NCI-H1048 (cell line): ENCODE measurements at places on chromosomes 6 and 20.

- DNase-seq, result no peak
Measured at GRCh38 chr6:108133594-108134179, 32.1 kb upstream of the NR2E1 start.

- DNase-seq, result no peak
Measured at GRCh38 chr6:138328210-138328609, 49.5 kb upstream of the SMIM28 start.

- no peak for DNase-seq
Measured at GRCh38 chr6:29764422-29765196, 41.4 kb downstream of the HLA-F start.

- DNase-seq, result no peak
Measured at GRCh38 chr6:16184129-16184528, 54.3 kb upstream of the GMPR start.

GRCh38 chr20:64139199-64140060, 24.8 kb upstream of the MYT1 start:
- no peak for DNase-seq

- no peak for DNase-seq
Measured at GRCh38 chr6:133218852-133219251, 22.3 kb upstream of the EYA4 start.

DNA sequence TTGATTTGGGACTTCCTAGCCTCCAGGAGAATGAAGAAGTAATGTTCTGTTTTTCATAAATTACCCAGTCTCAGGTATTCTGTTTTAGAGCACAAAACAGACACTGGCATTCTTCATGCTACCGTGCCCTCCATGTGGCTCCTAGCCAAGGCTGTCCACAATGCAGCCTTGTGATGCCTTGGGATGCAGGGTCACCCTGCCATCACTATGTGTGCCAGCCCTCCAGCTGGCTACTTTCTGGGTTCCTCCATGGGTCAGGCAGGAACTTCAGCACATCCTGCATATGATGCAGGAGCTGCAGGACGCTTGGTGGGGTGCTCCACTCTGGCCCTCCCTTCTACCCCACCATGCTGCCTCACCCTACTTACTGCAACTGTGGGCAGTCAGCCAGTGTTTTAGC, 38.0 kb upstream of the FAM50B start:
- DNase-seq, result no peak

- DNase-seq, result no peak
Measured at GRCh38 chr6:147381712-147382111, 126.8 kb upstream of the SAMD5 start.

DNA sequence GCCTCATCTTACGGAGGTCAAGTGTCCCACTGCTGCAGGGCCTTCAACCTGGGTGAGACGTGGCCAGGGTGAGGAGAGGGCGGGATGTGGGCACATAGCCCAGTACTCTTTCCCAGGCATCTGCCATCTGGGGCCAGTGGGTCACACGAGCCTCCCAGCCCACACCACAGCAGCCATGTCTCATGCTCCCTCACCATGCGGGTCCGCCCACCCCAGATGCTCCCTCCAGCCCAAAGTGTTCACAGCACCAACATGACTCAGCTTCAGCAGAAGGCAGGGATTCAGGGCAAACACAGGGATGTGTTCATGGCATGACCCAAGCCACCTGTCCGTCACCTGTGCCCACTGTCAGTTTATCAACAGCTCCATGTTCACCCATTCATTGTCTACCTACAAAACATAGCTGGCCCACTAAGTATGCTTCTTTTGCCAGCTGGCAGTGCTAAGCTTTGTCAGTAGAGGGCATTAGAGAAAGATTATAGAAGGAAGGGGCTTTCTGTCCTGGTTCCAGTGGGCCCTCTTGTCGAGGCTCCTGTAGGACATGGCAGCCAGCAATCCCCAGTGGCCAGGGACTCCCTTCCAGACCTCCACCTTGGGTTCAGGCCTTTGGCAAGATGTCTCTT, 109.2 kb downstream of the FOXF2 start:
- no peak for DNase-seq

GRCh38 chr6:32177183-32177787, 920 bp upstream of the RNF5 start:
- no peak for DNase-seq

GRCh38 chr6:154569156-154569862, 58.8 kb upstream of the CNKSR3 start:
- DNase-seq, result no peak

DNA sequence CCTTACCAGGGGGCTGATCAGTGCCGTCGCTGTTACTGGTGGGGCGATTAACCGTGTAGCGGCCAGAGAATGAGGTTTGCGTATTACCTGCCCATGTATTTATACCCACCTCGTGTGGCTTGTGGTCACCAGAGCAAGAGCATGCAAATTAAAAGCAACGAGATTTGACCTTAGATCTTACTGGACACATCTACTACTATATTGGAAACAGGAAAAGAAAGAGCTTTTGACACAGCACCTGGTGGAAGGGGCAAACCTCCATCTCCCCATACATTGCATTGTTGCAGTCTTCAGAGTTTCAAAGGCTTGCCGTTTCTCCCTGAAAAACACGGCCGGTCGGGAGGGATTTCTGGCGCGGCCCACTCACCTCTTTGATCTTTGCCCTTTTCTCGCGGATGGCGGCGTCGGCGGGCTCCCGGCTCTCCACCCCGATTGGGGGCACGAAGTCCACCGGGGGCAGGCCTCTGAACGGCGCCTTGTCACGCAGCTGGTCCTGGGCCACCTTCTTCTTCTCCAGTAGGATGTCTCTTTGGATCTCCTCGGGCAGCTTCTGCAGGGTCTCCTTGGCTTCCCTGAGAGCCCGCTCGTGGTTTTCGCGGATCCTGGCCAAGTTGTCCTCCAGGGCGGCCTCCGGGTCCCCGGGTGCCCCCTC, 1.3 kb downstream of the MAN1A1 start:
- DNase-seq, result no peak

DNA sequence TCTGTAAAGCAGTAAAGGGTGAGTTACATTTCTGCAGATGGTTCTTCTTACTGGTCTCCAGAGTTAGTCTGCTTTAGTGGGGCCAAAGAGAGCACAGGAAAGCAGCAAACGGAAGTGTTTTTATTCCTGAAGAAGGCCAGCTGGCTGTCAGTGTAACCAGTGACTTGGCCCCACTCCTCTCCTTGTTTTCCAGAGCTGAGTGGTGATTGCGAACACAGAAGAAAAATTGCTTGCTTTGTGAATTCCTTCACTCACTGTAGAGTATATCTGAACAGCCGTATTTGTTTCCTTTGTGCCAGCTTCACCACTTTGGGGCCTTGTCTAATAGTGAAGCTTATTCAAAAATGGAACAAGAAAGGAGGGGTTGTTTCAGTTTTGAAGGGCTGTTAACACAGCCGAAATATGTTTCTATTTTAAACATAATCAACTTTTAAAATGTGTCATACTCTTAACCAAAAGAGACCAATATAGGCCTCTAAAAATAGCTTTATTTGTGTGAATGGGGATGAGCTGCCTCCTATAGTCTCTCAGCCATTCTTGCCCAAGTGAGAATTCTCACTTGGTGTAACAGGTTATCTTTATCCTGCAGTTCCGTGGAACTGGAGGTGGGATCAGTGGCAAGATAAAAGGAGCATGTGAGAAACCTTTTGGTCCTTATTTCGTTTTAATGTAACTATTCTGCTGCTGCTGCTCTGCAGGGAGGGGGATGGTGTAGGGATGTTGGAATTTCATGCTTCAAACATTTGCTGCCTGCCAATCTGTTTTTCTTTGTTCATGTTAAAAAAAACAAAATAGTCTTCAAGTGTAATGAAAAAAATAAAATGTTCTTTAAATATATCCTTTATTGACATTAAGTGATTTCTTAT, 37.8 kb downstream of the ZC2HC1B start:
- DNase-seq, result no peak

DNA sequence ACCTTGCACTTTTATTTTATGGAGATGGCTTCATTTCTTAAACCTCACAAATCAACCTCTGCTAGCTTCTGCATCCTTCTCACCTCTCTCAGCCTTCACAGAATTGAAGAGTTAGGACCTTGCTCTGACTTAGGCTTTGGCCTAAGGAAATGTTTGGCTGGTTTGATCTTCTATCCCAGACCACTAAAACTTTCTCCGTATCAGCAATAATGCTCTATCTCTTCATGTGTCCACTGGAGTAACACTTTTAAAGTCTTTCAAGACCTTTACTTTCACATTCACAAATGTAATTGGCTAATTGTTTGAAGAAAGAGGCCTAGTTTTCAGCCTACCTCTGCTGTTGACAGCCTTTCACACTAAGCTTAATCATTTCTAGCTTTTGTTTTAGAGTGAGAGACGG, 212.9 kb downstream of the TTLL2 start:
- DNase-seq, result no peak

DNA sequence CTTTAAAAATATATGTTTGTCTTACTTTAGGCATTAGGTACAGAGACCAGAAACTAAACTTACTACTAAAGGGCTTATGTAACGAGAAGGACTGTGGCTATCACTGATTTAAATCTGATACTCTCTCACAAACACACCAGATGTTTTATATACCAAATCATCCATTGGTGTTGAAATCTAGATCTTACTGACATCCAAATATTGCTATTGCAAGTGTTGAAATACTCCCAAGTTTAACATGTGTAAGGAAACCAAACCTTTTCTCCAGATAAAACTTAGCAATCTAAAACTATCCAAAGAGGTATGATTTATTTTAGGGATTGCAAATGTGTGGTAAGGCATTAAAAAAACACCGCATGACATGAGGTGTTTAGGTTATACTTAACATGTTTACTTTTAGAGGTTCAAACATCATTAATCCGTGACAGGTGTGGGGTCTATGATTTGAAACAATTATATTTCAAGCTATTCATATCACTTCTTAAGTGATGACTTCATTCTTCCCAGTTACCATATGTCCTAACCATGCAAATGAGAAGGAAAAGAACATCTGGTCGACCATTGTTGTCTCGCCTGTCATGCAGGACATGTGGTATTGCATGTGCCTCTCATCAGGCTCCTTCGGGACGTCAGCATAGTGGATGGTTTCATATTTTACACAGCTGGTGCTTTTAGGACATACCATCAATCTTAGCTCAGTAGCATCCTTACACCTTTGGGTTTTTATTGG, 168.3 kb upstream of the SPACA1 start:
- no peak for DNase-seq

GRCh38 chr20:63238514-63239125, 2.9 kb downstream of the BIRC7 start:
- DNase-seq, result no peak

GRCh38 chr6:31558631-31559500, 11.5 kb downstream of the NFKBIL1 start:
- DNase-seq, result no peak

- DNase-seq, result no peak
Measured at GRCh38 chr20:16709017-16709416, 20.8 kb upstream of the SNRPB2 start.

DNA sequence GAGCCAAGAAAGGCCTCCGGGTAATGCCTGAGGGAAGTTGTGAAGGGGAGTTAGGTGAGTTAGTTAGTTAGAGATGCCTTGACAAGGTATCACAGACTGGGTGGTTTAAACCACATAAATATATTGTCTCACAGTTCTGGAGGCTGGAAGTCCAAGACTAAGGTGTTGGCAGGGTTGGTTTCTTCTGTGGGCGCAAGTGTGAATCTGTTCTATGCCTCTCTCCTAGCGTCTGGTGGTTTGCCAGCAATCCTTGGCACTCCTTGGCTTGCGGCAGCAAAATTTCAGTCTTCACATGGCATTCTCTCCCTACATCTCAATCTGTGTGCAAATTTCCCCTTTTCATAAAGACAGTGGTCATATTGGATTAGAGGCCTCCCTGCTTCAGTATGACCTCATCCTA, 29.7 kb upstream of the RANBP9 start:
- DNase-seq, result no peak

DNA sequence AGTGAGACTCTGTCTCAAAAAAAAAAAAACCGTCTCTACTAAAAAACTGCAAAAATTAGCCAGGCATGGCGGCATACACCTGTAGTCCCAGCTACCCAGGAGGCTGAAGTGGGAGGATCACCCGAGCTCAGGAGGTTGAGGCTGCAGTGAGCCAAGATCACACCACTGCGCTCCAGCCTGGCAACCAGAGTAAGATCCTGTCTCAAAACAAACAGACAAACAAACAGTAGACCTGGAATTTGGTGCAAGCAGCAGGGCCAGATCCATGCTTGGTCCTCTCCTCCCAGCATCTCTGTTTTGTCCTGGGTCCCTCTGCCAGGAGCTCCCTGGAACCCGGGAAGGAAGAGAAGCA, 11.6 kb downstream of the RIPOR3 start:
- no peak for DNase-seq

DNA sequence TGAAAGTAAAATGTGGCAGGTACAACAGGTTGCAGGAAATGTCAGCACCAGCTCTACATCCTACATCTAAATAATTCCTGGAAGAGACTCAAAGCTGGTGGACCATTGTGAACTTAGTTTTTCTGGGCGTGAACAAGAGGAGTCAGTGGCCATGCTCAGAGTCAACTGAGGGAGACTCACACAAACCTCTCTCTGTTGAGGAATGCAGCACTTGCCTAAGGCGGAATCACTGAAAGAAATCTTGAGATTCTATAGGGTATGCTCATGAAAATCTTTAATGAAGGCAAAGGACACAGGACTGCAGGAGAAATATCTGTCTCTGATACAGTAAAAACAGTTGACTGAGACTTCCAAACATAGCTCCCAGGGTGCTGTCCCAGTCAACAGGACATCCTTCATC, 22.5 kb downstream of the SLC17A4 start:
- DNase-seq, result no peak

DNA sequence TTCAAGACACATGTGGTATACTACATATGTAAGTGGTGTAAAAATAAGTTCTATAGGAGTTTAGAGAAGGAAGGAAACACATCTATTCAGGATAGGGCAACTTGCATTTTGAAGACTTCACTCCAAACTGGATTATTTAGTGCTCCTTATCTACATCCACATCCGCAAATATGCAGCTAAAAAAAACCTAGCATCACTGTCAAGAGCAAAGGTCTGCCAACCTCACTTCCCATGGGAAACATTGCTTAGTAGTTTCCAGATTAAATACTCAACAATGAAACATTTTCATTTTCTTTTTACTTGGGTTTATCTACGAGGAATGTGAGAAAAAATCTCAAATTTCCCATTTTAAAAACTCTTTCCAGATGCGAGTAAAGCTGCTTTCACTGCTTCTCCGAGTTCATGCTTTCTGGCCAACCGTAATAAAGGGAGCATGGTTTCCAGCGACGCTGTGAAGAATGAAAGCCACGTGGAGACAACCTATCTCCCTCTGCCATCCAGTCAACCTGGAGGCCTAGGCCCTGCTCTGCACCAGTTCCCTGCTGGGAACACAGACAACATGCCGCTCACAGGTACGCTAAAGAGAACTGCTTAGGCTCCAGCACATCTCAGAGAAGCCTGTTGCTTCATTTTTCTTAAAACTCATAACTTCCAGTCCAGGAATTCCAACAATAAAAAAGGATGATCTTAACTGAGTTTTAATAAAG, 48.2 kb downstream of the RFX6 start:
- DNase-seq, result no peak

DNA sequence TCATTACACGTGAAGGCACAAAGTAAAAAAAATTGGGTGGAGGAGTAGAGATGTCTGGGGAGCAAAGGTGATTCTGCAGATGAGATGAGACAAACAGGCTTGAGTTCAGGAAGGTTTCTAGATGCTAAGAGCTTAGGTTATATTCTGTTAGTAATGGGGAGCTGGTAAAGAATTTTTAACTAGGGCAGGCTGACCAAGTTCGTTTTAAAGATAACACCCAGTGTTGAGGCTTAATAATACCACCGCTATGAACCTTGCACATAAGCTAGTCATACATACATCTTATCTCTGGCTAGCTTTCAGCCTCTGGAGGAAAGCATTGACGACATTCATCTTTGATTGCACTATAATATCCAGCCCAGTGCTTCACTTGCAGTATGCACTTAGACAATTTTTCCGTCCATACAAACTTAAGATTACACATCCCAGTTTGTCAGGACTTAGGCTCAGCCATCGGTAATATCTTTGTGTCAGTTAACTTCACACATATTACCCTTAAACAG, 12.1 kb downstream of the NHSL1 start:
- DNase-seq, result no peak
